SJSA1 (cell line): ENCODE measurements at places on chromosomes 4 and X. TPM values are rescaled to one million over a fixed set of nuclear protein-coding genes. Genes with fewer than 3 reads are reported as not detected.

DNA sequence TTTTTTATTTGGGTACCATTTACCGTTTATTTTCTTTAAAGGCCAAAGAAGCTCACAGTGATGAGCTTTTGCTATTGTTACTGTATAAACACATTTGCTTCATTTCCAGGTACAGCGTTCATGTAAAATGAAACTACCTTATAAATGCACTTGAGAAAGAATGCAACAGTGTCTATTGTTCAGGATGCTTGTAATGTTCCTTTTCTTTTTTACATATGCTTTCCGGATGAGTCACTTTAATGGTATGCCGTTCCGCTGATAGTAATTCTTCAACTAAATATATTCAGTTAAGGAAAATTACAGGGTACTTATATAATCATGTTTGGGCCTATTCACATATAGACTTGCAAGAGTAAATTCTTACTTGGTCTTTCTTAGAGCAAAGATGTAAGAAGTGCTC, 354.9 kb downstream of the RPA4 start:
- DNase-seq = no peak

DNA sequence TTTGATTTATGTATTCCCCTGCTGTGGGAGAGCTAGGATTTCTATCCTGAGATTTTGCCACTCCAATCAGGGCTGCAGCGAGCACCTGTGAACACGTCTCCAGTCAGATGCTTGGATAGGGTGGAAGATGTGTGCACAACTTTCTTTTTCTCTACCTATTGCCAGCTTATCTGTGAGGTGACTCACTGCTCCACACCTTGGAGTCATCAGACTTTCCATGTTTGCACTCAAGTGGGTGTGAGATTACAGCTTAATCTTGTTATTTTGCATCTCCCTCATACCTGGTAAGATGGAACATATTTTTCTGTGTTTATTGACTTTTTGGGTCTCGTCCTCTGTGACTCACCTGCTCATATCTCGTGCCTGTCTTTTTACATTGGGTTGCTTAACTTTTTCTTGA, 32.2 kb downstream of the PSAPL1 start:
- no peak for DNase-seq

DNA sequence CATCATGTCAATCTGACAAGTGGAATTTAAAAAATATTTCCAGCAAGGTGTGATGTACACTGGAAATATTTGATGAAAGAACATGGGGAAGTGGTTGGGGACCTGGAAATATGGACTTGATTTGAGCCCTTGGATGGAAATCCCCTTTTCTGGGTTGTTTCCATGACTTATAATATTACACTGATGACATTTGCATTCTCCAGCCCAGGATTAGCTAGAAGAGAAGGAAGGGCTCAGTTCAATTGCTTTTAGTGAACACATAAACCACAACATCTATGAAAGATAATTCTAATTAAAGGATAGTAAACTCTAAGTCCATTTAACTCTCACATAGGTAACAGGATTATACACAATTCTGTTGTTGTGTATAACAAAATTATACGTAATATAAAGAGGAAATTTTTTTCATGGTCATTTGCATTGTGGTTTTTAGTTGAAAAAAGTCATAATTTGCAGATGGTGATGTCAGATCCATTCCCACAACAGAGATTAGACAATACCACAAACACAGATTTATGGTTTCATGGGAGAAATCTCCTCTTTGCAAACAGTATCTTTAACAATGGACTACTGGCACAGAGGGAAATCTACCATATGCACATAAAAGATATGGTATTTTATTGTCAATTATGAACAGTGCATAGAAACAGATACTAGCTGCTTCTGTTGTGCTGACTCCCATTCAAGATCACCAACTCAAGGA, 126.5 kb downstream of the DKK2 start:
- DNase-seq = no peak

The RPA4 gene
- 0.16 and 0.29 TPM in 2 replicates for total RNA-seq

- peak; percentile 34 for DNase-seq
Observed at GRCh38 chrX:267771-268261, 13.4 kb upstream of the PLCXD1 start.

- DNase-seq = no peak
Observed at GRCh38 chrX:132411310-132411977, 77.4 kb downstream of the MBNL3 start.

GRCh38 chrX:15750611-15751154, 12.6 kb downstream of the CA5B start:
- DNase-seq = no peak
